Stomach (tissue), 19 donors: ENCODE measurements at places on chromosomes 13 and 19. TPM values are rescaled to one million over a fixed set of nuclear protein-coding genes. Genes with fewer than 3 reads are reported as not detected.

- H3K27ac ChIP-seq = no peak overlapping the region
- no peak for DNase-seq
- H3K4me3 ChIP-seq = no peak overlapping the region
- no peaks in the 10 kb centered on the region for H3K27me3 ChIP-seq
- peaks cover 24% of the 10 kb centered on the region for H3K36me3 ChIP-seq
Observed at GRCh38 chr13:49927755-49928154, 8.4 kb downstream of the SPRYD7 start.

DNA sequence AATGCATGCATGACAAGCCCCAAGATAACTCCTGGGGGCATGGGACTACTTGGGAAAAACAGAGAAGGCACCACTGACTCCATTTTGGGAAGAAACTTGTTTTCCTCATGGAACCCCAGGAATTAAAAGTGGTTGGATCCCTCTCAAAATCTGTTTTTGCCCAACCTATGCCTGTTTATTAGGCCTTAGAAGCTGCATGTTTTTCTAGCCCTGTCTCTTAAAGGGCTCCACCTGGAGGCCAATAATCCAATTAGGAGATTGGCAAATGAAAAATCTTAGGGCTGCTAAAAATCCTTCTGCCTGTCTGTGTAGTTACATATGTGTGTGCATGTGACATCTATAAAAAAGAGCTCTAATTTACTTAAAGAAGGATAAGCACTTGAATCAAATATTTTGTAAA, 26.9 kb downstream of the MED4 start:
- DNase-seq = no peak
- H3K27ac ChIP-seq = no peak overlapping the region
- peaks cover 77% of the 10 kb centered on the region for H3K36me3 ChIP-seq
- H3K27me3 ChIP-seq = no peaks in the 10 kb centered on the region
- H3K4me3 ChIP-seq = no peak overlapping the region
- H3K4me1 ChIP-seq = no peaks in the 10 kb centered on the region

ZNF729 gene
- not detected for total RNA-seq

GRCh38 chr13:44416301-44416700, 42.7 kb downstream of the SERP2 start:
- H3K4me3 ChIP-seq = no peak overlapping the region
- no peak overlapping the region for H3K27ac ChIP-seq
- no peaks in the 10 kb centered on the region for H3K27me3 ChIP-seq
- no peaks in the 10 kb centered on the region for H3K36me3 ChIP-seq
- no peaks in the 10 kb centered on the region for H3K4me1 ChIP-seq
- no peak for DNase-seq

ZSCAN18 gene
- total RNA-seq = 327 TPM

GRCh38 chr13:112773601-112774447, 84.0 kb downstream of the ATP11A start:
- no peaks in the 10 kb centered on the region for H3K36me3 ChIP-seq
- no peak overlapping the region for H3K4me3 ChIP-seq

- H3K4me1 ChIP-seq = no peaks in the 10 kb centered on the region
- H3K27ac ChIP-seq = no peak overlapping the region
- peak; percentile 10 for DNase-seq
- H3K36me3 ChIP-seq = no peaks in the 10 kb centered on the region
Observed at GRCh38 chr13:87259479-87260083, 411.6 kb upstream of the SLITRK5 start.

AMH gene
- not detected for total RNA-seq

COMP gene
- not detected for total RNA-seq

ZNF28 gene
- 78.6 TPM for total RNA-seq

CEACAM7 gene
- total RNA-seq = not detected
